ENCODE measurements at places on chromosomes 7 and 10.

GRCh38 chr7:5413449-5413786 lies 10.2 kb downstream of the TNRC18 start:
- DNase-seq, result no peak

- DNase-seq, result peak; percentile 58
These were observed at the start of gene GSAP for GRCh38 chr7:77415823-77416620. GSAP (minus strand) TSS chr7:77416349; CDS start chr7:77416321, 28 bp downstream.

GRCh38 chr7:66845379-66846095 lies 75.5 kb upstream of the TMEM248 start:
- DNase-seq, result no peak

GRCh38 chr7:50685135-50686065 lies 97.3 kb downstream of the GRB10 start:
- DNase-seq, result no peak

- DNase-seq, result no peak
These were observed 142.7 kb downstream of the TRIL start for GRCh38 chr7:28815369-28815927.

DNA sequence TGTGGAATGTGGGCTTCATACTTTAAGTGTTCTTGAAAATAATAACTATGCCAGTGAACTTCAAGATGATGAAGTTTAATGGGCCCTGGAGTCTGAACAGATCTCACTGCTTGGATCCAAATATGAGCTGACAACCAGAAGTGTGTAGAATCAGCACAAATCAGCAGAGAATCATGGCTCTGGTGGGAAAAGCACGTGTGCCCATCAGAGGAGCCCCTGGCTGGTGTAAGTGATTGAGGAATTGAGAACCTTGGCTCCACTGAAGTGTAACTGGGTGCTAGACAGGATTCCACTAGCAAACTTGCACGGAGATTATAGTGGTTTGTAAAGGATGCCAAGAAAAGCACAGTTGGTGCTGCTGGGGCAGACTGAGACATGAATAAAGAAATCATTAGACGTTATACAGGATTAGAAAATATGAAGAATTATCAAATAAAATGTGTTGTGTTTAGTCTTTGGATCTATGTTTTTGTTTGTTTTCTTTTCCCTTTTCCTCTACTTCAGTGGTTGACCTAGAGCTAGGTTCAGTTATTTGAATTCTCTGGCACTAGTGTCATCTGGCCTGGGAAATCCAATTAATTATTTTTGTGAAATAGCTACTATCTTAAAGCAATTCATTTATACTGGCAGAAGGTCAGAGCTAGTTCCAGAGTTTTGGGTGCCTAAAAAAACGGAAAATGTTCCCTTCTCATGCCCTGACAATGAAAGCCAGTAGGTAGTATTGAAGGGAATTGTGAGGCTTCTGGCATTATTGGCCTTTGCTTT lies 175.7 kb upstream of the MEOX2 start:
- DNase-seq, result no peak

- no peak for DNase-seq
These were observed 29.3 kb upstream of the SH3PXD2A start for GRCh38 chr10:103884681-103885139.

GRCh38 chr7:133040674-133041073 lies 41.2 kb downstream of the CHCHD3 start:
- DNase-seq, result no peak

- DNase-seq, result no peak
These were observed 11.8 kb downstream of the CTBP2 start for GRCh38 chr10:125148528-125148927.

DNA sequence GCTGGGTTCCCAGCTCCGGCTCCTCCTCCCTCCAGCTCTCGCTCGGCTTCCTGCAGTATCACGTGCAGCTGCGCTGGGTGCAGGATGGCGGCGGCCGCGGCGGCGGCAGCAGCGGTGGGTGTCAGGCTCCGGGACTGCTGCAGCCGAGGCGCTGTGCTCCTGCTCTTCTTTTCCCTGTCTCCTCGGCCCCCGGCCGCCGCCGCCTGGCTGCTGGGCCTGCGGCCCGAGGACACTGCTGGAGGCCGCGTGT lies at the start of gene CNNM1:
Gene CNNM1, plus strand, starts transcription at position 53 of the 250 bp plus-strand sequence. Its CDS starts 32 bp downstream, at position 85.
- DNase-seq, result peak; percentile 30

DNA sequence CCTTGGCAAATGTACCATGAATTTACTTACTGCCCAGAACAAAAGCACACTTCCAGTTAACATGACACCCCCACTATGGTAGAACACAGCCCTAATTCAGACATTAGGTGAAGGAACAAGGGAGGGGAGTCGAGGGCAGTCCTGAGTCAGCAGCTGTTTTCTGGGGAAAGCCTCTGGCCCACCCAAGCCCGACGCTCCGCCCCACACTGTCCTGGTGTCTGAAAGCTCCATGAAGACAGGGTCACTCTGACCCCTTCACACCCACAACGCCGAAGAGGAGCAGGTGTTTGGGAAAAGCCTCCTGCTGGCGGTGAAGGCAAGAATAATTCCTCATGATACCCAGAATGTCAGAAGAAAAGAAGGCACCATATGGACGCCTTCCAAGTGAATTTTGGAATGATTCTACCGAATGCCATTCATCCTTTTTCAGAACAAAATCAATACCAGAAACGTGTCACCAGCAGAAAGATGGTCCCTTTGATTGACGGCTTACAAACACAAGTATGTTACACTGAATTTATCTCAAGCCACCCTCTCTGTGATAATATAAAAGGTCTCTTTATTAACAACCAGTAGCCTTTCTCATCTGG lies 172.1 kb downstream of the DIP2C start:
- no peak for DNase-seq
